ENCODE measurements at places on chromosomes 6 and 20.

DNA sequence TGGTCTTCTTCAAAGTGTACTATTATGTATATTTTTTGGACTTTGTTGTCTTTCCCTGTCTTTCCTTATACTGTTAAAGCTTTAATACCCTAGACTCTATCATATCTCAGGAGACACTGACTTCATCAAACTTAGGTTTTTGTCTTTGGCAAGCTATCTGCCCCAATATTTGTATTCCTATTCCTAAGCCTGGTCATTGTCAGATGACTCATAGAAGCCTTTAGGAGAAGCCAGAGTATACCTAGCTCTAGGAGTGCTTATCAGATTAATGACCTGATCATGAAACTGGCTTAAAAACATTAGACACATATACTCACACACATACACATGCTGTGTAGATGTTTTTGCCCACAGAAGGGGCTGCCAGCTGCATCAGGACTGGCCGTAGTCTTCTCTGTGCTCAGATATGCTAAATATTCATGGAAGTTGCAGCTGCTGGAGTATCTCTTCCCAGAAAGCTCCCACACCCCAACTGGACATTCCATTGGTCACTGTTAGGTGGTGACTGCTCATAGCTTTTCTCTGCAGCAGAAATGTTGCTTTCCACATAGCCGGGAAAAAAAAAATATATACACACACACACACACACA is 102.0 kb downstream of the ANKS1A start:
- no peak for DNase-seq

DNA sequence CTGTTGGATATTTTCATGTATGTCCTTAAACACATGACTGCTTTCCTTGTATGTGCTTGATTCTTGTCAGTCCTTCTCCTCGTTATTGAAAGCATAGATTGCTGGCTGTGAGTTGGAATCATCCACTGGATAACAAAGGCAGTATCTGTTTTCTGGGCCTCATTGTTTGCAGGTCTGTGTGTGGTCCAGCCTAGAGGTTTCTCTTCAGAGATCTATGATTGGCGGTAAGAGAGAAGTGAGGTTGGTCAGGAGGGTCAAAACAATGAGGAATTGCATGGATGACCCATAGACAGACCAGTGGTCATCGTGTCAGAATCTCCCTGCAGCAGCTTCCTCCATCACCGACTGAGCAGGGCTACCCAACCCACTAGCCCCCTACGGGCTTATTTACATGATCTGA is 915.0 kb downstream of the KIF16B start:
- no peak for DNase-seq

- no peak for DNase-seq
These were observed 244.2 kb downstream of the CDKAL1 start for GRCh38 chr6:20778459-20778858.

DNA sequence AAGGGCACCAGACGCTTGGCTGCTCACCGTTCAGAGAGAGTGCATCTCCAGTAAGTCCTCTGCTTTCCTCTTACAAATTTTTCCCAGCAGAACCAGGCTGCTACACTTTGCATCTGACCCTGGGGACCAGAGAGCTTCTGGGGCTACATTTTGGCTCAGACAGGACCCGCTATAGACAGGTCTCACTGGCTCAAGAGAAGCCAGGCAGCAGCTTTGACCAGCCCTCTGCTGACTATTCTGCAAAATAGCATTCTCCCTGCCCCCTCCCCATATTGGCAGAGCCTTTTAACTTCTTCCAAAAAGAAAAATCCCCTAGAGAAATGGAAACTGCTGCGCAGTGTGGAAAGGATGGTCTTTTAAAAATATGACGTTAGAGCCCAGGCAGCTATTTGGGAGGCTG is 37.2 kb downstream of the CPXM1 start:
- DNase-seq, result no peak

DNA sequence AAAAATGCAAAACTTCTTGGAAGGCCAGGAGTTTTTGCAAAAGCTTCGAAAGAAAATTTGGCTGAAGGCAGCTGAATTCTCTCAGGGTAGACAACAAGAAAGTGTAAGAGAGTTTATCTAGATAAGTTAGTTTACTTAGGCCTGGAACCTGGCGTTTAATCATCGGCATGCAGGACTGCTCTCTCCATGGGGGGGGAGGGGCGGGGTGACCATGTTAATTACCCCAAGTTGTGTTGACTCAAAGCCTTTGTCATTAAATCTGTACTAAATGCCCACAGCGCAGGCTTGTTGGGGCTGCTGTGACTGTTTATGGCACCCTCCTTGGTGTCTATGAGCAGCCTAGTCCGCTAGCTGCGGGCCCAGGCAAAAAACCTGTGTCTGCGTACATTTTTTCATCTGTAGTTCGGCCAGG is 20.1 kb upstream of the ZNF451 start:
- no peak for DNase-seq

DNA sequence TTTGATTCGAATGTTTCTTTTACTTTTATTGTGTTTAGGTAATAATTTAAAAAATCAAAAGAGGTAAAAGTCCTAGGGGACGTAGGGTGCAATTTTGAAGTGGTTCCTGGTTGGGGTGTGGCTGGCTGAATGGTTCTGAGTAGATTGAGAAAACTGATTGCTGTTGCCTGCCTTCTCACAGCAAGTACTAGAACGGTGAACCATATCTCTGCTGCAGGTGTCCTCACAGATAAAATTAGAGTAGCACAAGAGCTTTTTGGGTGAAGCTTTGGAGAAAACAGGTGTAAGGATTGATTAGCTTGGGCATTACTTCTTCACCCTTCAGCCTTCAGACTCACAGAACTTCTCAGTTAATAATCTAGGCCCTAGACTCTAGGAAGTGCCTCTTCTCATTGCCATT is 19.8 kb upstream of the GJA10 start:
- no peak for DNase-seq

DNA sequence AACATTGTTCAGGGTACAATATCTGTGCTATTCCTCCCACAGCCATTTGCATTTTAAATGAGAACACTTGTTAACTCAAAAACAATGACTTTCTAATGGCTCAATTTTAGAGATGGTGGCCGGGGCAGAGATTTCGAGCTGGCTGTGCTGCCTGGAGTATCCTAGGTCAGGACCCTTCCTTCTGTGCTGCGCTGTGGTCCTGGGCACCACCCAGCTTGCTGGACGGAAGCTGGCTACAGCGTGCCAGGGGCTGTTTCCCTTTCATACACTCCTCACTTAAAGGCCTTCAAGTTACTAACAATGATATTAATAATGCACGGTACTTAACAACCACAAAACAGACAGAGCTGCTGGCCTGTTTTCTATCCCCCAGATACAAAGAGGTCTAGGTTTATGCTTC is 194.4 kb upstream of the CST7 start:
- no peak for DNase-seq

- DNase-seq, result no peak
These were observed 37.8 kb upstream of the SUMO4 start for GRCh38 chr6:149362289-149362688.

- DNase-seq, result no peak
These were observed 570 bp downstream of the TULP4 start for GRCh38 chr6:158312672-158313397.

- DNase-seq, result no peak
These were observed 26.6 kb downstream of the HDGFL1 start for GRCh38 chr6:22596011-22596410.

DNA sequence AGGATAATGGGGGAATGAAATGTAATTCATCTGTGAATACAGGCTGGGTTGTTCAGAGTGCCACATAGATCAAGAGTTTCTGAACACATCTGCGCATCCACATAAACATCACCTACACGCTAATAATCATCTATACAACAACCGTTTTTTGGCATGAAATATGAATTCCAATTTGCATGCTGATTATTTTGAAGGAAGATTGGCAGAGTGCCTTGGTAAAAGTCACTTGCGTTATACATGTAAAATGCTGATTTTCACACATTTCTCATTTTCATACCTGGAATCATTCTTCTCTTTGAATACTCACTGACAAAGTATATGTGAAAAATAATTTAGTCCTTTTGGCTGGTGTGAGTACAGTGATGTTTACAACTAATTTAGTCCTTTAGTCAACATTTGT is 17.7 kb downstream of the COL9A1 start:
- DNase-seq, result no peak

GRCh38 chr6:25218346-25218745 is 60.8 kb upstream of the CARMIL1 start:
- DNase-seq, result no peak

DNA sequence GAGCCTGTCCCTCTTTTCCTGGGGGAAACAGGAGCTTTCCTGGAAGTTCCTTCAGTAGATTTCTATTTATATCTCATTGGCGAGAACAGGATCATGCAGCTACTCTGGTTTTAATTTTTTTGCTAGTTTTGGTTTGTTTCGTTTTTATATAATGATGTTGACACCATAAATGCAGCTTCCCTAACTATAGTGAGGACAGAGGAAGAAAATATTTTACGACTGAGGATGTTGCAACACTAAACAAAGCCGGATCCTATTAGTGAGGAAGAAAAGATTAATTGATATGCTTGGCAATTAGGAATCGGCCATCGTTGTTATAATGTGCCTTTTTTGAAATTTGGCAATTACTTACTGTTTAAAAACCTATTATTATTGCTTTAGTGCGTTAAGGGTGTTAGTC is 16.6 kb downstream of the KDM1B start:
- no peak for DNase-seq

DNA sequence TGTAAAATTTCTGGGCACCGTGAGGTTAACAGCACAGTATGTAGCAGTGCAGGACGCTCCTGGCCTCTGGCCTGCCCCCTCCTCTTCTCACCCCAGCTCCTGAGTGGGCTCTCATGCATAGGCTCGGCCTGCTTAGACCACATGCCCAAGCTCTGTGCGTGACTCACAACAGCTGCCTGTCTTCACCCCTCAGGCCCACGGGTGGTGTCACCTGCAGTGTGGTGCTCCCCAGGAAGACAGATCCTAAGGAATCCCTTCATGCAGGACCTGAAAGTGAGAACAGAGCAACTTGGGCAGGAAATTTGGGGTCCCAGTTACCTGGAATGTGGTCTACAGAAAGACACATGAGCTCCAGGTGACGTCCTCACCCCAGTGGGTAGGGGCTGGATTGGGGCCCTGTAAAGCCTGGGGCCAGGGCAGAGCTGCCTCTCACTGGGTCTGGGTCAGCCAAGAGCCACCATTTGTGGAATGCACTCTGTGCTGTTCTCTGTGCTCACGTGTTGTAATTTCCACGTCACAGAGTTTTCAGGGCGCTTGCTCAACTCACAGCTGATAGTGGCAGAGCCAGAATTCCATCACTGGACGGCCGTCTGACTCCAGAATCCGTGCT is 37.0 kb upstream of the PXDC1 start:
- no peak for DNase-seq

DNA sequence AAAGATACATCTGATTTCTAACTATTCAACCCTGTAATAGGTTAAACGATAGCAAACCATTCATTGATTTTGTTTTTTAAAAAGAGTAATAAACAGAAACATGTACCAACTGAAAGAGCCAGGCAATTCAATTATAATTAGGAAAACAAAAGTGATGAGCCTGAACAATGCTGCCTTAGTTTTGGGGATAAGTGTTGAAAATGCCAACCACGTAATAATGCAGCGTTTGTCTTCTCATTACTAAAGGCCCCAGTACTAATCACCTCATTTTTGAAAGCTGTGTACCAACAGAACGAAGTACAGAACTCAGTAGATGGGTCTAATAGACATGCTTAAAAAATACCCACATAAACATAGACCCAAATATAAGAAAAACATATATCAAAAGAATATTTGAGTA is 663.6 kb upstream of the CHD6 start:
- DNase-seq, result no peak

DNA sequence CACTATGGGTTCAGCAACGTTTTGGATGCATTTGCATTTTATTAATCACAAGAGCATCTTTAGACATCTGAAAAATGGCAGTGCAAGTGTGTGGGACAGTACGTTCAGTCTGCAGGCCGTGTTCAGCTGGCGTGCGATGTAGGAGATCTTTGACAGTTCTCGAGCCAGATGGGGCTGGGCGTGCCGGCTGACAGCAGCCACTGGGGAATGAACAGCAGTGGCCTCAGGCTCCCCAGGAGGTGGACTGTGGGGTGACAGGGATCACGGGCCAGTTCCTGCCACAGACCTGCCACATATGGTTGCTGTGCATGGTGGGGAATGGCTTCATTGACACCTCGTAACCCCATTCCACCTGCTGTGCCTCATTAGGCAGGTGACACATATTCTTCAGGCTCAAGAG is 16.4 kb upstream of the MLN start:
- DNase-seq, result no peak

GRCh38 chr6:51630011-51630410 is 457.4 kb downstream of the PKHD1 start:
- DNase-seq, result no peak

DNA sequence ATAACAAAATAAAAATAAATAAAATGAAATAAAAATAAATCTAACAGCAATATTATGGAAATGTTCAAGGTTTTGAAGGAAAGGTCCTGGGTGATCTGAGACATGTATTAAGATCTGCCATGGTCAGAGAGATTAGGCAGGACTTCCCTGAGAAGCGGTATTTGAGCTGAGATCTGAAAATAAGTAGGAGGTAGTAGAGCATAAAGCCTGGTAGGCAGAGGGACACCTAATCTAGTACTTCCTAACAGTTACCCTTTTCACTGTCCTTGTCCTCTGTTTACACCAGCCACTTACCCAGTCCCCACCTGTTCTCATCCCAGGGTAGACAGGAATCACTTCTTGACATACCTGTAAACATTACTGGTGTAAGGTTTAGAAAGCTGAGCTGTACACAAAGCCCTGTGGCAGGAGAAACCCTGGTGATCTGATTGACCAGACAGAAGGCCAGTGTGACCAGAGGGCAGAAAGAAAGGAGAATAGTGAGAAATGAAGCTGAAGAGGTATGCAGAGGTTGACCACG is 8.3 kb upstream of the ZNF318 start:
- no peak for DNase-seq

- DNase-seq, result no peak
These were observed 1303.5 kb upstream of the CITED2 start for GRCh38 chr6:140677781-140678528.

- DNase-seq, result no peak
These were observed 2.5 kb upstream of the METTL24 start for GRCh38 chr6:110360676-110361075.

DNA sequence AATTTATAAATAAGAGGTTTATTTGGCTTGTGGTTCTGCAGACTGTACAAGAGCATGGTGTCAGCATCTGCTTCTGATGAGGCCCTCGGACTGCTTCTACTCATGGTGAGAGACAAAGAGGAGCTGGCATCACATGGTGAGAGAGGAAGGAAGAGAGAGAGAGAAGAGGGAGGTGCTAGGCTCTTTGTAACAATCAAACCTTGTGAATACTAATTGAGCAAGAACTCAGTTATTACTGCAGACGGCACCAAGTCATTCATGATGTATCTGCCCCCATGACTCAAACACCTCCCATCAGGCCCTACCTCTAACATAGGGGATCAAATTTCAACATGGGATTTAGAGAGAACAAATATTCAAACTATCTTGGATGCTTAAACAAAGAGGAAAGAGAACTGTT is 6.3 kb upstream of the SIRPG start:
- no peak for DNase-seq

- no peak for DNase-seq
These were observed 54.1 kb upstream of the UBR2 start for GRCh38 chr6:42509765-42510164.

GRCh38 chr20:63534831-63535651 is 2.1 kb downstream of the PTK6 start:
- no peak for DNase-seq

GRCh38 chr6:165841153-165841558 is 178.1 kb upstream of the PDE10A start:
- no peak for DNase-seq

All from gastrocnemius medialis (tissue), 4 donors.